ENCODE measurements at places on chromosomes 3 and 15.

DNA sequence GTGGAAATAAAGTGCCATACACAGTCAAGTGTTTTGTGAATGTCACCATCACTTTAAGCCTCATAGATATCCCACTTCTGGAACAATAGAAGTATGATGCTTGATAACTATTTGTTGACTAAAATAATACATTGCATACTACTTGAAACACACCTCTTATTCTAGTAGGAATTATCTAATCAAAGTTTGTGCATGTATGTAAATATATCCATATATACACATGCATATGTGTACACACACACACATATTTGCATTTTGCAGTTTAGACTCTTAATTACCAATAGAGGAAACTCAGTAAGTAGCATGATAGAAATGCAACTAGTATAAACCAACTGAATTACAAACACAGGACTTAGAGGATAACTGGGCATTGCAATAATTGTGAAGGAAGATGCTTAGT, 1084.1 kb downstream of the FHIT start:
- DNase-seq = no peak

GRCh38 chr15:72063186-72063585, 54.8 kb downstream of the MYO9A start:
- DNase-seq = no peak

DNA sequence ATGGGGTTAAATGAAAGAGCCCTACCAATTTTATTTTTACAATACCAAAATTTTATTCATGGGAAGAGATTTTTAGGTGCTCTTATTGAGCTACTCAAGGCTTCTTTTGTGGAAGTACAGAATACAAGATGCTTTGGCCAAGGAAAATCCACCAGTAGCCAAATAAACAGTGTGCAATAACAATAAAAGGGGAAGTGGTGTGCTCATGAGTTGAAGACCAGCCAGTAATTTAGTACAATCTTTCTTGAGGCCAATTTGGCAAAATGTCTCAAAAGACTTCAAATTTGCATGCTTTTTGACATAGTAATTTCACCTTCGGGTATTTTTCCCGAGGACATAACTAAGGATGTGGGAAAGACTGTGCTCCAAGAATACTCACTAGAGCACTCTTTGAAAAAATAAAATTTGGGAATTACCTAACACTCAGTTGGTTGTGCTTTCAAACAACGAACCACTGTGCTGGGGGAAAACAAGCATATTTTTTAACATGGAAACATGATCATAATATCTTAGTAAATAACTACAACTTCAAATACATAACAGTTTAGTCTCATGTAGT, 294.0 kb downstream of the DIPK2A start:
- no peak for DNase-seq

DNA sequence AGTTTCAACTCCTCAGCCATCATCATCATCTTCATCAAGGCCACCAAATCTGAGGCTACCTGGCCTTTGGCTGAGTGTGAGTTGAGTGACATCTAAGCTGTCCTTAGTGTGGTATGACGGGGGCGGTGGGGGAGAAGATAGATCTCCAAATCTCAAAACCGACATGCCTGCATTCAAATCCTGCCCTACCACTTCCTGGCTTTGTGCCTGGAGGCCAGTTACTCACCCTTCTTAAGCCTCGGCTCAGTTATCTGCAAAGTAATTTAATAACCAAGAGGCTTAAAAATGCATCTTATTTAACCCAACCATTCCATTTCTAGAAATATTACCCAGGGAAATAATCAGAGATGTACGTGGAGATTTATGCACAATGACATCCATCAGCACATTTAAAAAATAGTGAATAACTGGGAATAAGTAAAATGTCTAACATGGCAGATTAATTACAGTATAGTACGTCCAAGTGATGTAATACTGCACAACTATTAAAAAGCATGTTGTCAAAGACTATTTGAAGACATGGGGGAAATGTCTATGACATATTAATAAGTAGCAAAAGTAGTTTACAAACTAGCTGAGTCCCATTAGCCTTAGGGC, 167.4 kb downstream of the NTRK3 start:
- DNase-seq = no peak

DNA sequence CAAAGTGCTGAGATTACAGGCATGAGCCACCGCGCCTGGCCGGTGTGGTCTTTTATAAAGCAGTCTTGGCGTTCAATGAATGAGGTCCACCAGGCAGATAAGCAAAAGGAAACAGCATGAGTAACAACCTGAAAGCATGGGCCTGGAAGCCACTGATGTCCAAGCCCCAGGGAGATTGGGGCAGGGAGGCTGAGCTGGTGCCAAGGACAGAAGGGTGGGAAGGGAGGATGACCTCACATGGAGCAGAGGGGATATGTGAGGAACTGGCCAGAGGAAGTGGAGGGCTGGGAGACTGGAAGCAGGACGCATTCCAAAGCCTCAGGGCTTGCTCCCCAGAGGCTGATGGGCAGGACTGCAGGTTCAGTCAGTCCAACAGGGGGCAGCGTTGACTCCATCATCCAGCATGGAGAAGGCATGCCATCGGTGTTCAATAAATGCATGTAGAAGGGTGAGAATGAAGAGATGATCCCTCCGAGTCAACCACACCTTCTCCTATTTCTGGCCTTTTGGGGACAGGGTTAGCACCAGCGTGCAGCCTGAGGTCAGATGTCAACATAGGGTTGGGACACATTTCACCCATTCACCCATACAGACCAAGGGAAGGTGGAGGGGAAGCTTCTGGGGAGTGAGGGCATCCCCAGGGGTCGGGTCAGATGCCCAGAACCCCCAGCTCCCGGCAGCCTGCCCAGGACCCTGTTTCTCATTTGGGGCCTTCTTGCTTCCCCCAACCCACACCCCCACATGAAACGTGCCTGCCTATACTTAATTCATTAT, 14.8 kb downstream of the MYL3 start:
- DNase-seq = peak; percentile 24

- no peak for DNase-seq
Measured at GRCh38 chr15:65196637-65197336, 11.6 kb upstream of the CLPX start.

DNA sequence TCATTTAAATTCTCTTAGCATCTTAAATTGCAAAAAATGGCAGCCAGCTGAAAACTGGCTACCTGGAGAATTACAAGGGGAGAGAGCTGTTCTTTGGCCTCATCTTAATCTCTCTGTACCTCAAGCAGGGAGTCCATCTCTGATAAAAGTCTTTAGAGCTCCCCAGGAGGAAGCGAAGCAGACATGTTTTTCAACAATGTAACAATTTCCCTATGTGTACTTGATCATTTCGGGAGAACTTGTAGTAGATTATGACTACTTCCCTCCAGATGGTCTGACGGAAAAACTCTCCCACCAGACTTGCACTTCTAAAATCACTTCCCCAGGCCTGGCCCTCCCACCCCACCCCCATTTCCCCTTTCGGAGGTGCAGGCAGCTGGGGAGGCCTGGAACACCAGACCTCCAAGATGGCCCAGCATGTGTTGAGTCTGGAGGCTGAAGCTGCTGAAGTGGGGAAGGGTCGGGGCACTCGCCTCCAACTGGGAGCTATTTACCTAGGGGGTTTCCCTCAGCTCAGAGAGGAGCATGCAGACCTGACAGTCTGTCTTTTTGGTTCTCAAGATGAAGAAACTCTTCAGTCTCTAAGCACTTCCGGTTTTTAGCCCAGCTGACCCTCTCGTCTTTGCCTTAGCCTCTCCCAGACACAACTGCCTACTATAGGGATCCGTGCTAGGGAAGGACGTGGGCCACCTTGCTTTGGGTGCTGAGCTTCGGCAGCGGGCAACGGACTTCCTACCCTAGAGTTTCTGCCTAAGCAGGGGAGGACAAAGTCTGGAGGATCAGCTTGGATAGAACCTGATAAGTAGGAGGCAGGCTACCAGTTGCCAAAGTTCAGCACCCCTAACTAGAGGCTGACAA, 164.0 kb upstream of the TBL1XR1 start:
- DNase-seq = peak; percentile 11

GRCh38 chr15:60413231-60413824, 15.5 kb upstream of the ANXA2 start:
- no peak for DNase-seq

DNA sequence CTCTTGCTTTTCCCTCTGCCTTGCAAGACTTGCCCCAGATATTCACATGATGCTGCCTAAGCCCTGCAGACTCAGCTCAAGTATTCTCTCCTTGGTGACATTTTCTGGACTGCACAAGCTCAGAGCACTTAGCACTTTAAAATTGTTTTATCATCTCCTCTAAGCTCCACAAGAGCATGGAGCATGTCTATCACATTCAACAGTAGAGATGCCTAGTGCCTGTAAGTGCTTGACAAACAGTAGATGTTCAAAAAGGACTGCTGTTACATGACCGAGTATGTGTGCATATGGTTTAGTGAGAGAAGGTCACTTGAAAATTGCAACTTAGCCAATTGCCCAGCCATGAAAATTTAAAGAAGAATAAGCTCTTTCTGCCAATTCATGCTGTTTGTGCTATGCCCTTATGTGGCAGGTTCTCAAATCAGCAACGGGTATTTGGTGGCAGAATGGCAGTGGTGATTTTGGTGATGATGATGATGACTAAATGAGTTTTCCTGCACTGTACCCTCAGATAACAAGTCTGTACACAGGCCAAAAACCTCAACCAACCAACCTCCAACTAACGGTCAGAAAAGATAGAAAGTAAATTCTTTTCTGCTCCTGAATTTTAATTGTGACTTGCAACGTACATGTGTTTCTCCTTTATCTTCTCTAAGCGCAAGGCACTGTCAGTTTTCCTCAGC, 647.2 kb upstream of the UBE2E2 start:
- no peak for DNase-seq

GRCh38 chr3:181274025-181274424, 284.5 kb upstream of the DNAJC19 start:
- no peak for DNase-seq

DNA sequence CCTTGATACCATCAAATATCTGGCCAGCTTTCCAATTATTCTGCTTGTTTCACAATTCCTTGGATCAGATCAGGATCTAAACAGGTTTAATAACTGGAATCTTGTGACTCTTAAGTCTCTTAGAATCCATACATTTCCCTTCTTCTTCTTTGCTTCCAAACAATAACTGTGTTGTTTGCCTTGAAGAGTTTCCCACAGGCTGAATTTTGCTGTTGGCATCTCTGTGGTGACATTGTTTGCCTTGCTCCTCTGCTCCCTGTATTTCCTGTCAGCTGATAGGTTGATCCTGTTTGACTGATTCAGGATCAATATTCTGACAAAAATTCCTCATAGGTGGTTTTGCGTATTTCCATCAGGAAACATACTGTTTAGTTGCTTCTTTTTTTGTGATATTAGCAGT, 248.4 kb upstream of the LMCD1 start:
- DNase-seq = no peak

DNA sequence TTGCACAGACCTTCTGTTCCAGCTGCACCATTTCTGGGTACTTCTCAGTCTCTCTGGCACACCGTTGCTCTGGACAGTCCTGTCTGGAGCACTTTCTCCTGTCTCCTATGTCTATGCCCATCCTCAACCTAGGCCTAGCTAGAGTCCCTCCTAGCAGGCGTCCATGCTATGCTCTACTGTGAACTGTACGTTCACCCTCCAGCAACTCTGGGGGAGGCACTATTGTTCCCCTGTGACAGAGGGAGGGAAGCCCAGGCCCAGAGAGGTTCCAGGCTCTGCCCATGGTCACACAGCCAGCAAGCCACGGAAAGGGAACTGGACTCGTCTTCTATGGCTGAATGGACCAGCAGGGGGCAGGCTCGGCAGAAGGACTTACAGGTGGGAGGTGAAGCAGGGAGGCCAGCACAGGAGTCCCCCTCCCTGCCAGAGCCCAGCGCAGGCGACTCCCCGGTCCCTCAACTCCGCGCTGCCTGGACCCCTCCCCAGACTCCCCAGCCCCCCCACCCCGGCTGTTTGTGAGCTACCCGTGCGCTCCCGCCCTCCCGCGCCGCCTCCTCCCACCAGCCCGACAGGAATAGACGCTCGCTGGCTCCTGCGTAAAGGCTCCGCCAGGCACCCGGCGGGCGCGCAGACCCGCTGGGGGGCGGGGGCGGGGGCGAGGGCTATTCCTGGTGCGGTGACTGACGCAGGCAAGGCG, 1.7 kb upstream of the LINGO1 start:
- peak; percentile 35 for DNase-seq

- no peak for DNase-seq
Measured at GRCh38 chr3:191254098-191254873, 55.2 kb downstream of the OSTN start.

DNA sequence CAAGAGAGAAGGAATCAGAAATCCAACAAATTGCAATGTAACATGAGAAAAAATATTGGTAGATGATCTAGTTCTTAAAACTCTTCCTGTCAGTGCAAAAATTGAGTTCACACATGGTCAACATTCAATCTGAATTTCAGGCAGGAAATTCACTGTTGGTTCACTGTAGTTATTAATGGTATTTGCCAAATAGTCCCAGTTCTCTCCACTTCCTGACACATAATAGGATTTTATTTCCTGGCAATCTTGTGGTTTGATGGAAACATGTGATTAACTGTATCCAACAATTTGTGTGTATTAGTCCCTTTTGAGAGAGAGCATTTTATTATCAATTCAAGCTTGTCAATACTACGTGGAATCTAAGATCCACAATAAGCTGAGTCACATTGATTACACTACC, 1103.1 kb downstream of the ROBO2 start:
- no peak for DNase-seq

Data from CD4-positive, alpha-beta T cell treated with Interleukin-21 for 1 hour (primary cell).